ENCODE measurements at places on chromosomes 1 and 21. TPM values are rescaled to one million over a fixed set of nuclear protein-coding genes. Genes with fewer than 3 reads are reported as not detected.

The GNG12 gene
- 69.9 TPM for total RNA-seq

The ZYG11B gene
- total RNA-seq = 21.4 TPM

The OTUD7B gene
- 30.2 TPM for total RNA-seq

The TNFRSF4 gene
- 0.38 TPM for total RNA-seq

The CD160 gene
- not detected for total RNA-seq

The SIK1 gene
- 28.5 TPM for total RNA-seq

DNA sequence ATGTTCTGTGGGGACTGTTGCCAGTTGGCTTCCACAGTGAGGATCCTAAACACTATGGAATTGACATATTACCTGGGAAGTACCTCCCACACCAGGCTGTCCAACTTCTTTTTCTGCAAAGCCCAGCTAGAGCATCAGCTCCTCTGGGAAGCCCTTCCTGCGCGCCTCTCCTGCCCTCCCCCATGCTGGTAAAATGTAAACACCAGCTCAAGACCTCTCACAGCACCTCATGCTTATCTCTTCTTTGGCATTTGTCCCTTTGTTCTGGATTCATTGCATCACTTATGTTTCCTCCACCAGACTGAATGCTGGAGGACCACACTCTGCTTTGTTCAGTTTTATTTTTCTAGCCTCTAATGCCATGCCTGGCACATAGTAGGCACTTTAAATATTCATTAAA lies 172.1 kb downstream of the HHAT start:
- no peaks in the 10 kb centered on the region for H3K4me1 ChIP-seq
- no peak overlapping the region for H3K4me3 ChIP-seq
- H3K36me3 ChIP-seq = no peaks in the 10 kb centered on the region

GRCh38 chr1:158812336-158812735 lies 18.8 kb upstream of the MNDA start:
- H3K4me3 ChIP-seq = no peak overlapping the region
- no peak for DNase-seq
- no peak overlapping the region for H3K27ac ChIP-seq
- no peaks in the 10 kb centered on the region for H3K36me3 ChIP-seq

DNA sequence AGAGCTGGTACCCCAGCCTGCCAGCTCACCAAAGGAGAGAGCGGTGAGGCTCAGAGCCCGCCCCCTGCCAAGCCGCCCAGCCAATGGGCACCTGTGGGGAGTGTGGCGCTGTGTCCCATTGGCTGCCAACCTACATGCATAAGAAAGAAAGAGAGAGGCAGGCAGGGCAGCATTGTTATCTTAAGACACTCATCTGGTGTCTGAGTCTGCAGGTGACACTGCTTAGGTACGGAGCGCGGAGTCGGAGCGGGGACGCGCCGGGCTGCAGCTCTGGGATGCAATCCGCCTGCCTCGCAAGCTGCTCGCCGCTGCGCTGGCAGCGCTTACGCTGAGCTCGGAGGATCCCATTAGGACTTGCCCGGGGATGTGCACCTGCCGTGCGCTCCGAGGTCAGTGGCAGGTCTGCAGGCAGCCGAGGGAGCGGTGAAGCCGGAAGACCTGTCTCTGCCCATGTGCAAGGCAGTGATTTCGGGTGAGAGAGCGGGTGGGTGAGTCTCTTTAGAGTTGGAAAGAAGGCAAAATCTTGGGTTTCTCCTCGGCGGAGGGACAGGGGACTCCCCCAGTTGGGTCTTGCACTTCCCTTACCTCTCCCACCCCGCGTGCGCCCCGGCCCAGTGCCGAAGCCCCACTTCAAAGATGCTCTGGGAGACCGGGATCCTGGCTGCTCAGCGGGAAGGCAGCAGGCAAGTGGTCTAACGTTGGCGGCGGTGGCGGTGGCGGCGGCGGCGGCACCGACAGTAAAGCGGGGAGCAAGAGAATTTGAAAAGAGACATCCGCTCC lies at the start of gene BRINP2:
TSS of gene BRINP2 (plus strand) at position 203 of the 780 bp plus-strand sequence. CDS start 58,919 bp downstream, outside the sequence.
- DNase-seq = no peak
- H3K36me3 ChIP-seq = no peaks in the 10 kb centered on the region
- no peak within 1 kb of the TSS for H3K4me3 ChIP-seq
- H3K4me1 ChIP-seq = no peaks in the 10 kb centered on the region
- H3K27me3 ChIP-seq = peaks cover 14% of the 10 kb centered on the region

GRCh38 chr1:31295874-31296485 lies 608 bp downstream of the SNRNP40 start:
- H3K27me3 ChIP-seq = no peaks in the 10 kb centered on the region
- H3K4me3 ChIP-seq = peak overlapping the region; percentile 72
- peaks cover 9% of the 10 kb centered on the region for H3K4me1 ChIP-seq
- DNase-seq = no peak
- 0 out of 2 replicates have a peak overlapping the region, but pooled peaks have one; percentile 24 for H3K27ac ChIP-seq
- 0 out of 2 replicates have a peak, but pooled peaks cover 4% of the 10 kb centered on the region for H3K36me3 ChIP-seq

GRCh38 chr1:153505576-153505975 lies 30.2 kb downstream of the S100A6 start:
- H3K27me3 ChIP-seq = no peaks in the 10 kb centered on the region
- peaks cover 11% of the 10 kb centered on the region for H3K4me1 ChIP-seq
- no peaks in the 10 kb centered on the region for H3K36me3 ChIP-seq
- H3K4me3 ChIP-seq = no peak overlapping the region
- H3K27ac ChIP-seq = no peak overlapping the region

All from PC-9 (cell line).